Fibroblast of upper back skin (primary cell): ENCODE measurements at places on chromosomes 4 and X.

DNA sequence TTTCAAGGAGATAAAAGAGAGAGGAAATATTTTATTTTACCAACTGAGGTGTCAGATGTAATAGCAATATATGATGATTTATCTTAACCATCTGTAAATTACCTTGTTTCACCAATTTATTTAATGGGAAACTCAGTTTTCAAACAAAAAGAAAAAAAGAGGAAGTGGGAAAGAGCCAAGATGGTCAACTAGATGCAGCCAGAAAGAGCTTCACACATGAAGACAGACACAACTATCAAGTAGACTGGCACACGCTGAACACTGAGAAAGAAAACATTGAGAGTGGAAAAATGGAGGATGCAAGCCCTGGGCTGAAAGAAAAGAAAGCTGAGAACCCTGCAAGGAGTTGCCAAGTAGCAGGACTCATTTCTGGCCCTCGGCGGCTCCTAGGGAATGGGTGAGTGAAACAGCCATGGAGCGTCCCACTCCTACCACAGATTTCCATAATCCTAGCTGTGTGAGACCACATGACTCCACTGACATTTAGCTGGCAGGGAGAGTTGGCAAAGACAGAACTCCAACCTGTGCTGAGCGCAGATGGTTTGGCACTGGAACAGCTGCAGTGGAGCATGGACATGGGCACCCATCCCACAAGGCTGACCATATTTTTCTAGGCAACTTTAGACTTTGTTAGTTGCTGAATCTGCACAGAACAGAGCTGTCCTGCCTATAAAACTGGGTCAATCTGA, 409.3 kb downstream of the FAM47B start:
- no peak for DNase-seq

- peak; percentile 27 for DNase-seq
Observed at GRCh38 chr4:52641854-52642563, 17.1 kb downstream of the USP46 start.

- DNase-seq: peak; percentile 40
Observed at GRCh38 chr4:94728056-94728766, 29.5 kb upstream of the BMPR1B start.

DNA sequence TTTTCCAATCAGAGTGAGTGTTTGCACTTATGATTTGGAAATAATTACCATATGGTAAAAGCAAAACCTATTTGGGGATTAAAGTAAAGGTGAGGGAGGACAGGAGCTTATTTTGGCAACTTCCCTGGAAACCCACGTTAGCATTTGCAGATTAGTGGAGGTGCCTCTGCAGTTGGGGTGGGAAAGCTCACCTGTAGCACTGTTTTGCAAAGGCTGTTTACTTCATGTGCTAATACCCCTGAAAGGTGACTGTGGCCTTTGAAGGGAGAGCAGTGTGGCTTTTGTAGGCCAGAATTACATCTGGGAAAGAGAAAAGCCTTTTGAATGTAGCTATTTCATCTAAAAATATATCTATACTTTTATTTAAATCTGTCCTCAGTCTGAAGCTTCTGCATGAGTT, 9.4 kb downstream of the SUPT20HL1 start:
- no peak for DNase-seq

GRCh38 chrX:57607295-57608187, 15.7 kb downstream of the ZXDB start:
- no peak for DNase-seq

DNA sequence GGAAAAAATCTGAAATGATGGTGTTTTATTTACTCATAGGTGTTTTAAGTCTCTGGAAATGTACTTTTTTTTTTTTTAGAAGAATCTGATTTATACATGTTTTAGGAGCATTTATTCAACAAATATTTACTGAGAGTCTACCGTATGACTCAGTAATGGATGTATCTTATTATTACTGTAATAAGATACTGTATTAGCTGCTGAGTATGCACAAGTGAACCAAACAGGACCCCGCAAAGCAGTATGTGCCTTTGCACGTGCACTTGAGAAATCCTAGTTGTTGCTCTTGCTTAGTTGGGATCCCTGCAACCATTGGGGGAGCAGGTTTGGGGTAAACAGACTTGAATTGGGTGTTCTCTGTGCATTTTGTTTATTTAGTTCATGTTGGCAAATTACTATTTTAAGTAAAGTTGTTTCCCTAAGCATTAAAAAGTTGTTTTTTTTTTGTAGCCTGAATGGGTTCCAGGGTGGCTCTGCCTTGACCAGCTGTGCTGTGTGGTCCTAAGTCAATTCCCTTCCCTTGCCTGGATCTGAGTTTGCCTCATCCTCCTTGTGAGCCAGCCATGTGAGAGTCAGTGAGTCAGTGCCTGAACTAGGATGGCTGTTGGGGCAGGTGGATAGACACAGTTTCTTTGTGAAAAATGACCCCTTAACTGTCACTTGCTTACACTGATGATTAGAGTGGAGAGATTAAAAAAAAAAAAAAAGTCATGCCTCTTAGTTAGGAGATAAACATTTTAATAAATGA, 27.7 kb downstream of the DCUN1D4 start:
- DNase-seq: no peak

DNA sequence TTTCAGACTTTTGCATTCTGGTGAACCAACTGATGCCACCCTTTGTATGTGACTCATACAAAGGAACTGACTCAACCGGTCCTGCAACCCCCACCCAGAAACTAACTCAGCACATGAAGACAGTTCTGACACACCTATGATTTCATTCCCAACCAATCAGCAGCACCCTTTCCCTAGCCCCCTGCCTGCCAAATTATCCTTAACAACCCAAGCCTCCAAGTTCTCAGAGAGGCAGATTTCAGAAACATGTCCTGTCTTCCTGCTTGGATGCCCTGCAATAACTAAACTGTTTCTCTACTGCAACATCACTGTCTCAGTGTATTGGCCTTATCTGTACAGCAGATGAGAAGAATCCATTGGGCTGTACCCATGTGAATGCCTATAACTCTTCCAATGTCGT, 284.7 kb downstream of the CAMK2D start:
- no peak for DNase-seq

DNA sequence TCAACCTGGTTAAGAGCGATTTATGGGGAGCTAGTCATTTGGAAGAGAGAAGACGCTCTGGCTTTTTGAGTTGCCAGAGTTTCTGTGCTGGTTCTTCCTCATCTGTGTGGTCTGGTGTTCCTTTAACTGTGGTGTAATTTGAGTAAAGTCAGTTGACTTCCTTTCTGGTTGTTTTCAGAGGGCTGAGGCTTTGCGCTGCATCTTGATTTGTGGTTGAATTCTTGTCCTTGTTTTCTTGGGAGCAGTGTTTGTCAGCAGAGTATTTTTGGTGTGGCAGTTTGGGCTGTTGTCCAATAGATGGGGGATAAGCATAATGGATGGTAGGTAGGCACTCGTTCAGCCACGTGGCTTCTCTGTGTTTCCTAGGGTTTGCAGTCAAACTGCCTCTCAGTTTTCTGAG, 2143.2 kb upstream of the TENM3 start:
- DNase-seq: no peak

GRCh38 chrX:71098302-71098701, 2.7 kb downstream of the FOXO4 start:
- DNase-seq: peak; percentile 36

- DNase-seq: peak; percentile 22
Observed at GRCh38 chr4:19005211-19005610, 983.7 kb upstream of the LCORL start.

DNA sequence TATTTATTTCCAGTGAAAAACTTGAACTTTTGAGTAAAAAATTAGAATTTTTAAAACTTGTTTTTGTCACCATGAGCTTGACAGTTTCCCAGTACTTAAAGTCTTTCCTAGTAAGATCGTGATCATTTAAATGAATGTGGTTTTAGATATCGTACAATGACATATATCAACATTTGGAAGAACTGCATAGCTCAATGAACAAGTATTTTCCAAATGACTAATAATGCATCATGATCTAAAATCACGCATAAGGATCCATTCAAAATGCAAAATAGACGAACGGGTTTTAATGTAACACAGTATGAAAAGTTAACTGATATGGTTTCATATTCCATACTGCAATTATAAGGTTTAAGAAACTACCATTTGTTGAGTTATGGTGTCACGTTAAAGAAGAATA, 4.1 kb upstream of the NDNF start:
- DNase-seq: no peak

GRCh38 chr4:169219440-169219839, 51.3 kb downstream of the SH3RF1 start:
- DNase-seq: no peak

DNA sequence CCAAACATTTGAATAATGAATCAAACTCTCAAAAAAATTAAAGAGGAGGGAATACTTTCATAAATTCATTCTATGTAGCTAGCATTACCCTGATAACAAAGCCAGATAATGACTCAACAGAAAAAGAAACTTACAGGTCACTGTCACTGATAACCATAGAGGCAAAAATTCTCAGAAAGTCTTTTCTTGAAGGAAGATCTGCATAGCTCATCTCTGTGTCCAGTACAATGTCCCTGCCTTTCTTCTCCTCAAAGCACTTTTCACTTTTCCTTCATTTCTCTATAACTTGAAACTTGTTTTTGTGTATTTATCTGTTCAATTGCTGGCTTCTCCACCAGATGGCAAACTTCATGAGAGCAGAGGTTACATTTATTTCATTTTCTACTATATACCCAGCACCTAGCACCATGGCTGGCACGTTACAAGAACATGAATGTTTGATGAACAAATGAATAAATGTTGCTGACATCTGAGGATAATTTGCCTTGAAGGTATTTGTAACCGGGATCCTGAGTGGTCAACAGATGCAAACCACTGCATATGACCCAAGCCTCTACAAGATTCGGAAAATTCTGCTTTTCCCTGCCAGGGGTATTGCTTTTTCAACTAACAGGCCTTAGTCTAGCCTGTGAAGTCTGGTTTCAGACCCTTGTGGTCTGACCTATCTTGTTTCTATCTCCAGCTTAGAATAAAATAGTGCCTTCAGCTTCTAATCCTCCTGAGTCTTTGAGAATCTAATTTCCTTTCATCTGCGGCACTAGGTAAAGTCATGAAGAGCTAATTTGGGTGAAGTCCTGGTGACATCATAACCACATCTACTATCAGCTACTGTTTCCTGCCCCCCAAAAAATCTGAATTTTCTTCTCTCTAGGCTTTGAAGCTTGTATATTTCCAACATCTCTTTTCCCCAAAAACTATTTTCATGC, 52.5 kb upstream of the ANTXR2 start:
- peak; percentile 45 for DNase-seq

DNA sequence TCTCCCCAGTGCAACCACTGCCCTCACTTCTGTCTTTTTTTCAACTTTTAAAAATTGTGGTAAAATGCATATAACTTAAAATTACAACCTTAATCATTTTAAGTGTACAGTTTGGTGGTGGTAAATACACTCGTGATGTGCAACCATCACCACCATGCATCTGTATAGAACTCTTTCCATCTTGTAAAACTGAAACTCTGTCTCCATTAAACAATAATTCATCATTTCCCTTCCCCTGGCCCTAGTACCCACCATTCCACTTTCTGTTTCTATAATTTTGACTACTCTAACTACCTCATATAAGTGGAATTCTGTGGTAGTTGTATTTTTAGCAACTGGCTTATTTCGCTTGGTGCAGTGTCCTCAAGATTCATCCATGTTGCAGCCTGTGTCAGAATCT, 6.8 kb upstream of the CTBP1 start:
- DNase-seq: no peak

GRCh38 chr4:173195109-173195508, 26.5 kb downstream of the GALNT7 start:
- DNase-seq: no peak

DNA sequence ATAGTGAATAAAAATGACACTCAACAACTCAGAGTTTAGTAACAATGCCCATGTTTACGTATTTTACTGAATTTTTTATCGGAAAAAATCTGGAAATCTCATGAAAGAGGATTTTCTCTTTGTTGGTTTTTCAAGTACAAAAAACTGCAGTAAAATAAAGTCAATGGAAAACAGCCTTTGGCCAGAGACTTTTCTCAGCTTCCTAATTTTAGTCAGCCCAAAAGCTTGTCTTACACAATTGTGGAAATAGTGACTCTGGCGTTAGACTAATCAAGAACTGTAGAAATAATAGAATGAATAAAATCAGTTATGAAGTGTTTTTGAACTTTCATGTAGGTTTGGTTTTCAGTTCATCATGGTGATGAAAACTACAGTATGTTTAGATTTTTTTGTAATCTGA, 234.7 kb downstream of the DKK2 start:
- DNase-seq: no peak

DNA sequence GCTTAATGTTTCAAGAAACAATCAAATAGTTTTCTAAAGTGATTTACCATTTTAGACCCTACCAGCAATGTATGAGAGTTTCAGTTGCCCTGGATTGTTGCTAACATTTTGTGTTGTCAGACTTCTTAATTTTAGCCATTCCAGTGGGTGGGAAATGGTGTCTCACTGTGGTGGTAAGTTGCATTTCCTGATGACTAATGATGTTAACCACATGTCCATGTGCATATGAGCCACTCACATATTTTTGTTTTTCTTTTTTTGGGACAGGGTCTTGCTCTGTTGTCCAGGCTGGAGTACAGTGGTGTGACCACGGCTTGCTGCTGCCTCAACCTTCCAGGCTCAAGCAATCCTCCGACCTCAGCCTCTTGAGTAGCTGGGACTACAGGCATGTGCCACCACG, 48.3 kb downstream of the MED28 start:
- DNase-seq: peak; percentile 17

DNA sequence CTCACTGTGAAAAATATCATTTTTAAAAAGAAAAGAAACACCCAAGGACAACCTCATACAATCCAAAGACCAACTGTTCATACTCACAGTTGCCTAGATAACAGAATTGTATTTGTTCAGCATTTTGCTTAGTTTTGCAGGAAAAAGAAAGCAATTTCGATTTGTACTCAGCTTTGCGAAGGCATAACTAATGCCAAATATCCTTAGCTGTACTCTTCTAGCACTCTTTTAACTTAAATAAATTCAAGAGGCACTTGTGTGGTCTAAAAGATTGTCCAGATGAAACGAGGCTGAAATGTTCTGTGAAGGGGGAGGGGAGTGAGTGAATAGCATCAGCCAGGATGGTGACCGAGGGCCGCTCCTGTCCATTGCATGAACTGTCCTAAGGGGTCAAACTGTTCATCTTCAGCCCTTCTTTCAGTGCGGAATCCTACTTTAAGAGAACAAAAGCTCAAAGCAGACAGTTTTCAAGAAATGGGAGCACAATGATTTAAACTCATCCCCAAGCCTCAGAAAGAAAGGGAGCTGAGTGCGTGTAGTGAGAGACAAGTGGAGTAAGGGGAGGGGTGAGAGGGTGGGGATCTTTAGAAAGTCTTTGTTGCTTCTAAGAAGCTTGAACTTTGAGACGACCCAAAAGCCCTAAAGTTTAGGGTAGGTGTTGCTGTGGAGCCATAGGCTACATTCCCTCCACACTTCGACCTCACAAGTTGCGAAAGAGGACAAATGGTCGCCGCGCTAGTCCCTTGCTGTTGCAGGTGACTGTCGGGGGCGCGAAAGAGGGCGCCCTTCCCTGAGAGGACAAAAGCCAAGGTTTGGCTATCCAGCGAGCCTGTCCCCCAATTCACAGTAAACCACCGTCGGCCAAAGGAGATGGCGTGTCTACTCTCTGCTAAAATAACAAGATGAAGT, 4.0 kb upstream of the NEUROG2 start:
- DNase-seq: no peak

- DNase-seq: no peak
Observed at GRCh38 chr4:17120761-17121160, 222.3 kb upstream of the LDB2 start.
